ENCODE measurements at places on chromosomes 11 and 22.

DNA sequence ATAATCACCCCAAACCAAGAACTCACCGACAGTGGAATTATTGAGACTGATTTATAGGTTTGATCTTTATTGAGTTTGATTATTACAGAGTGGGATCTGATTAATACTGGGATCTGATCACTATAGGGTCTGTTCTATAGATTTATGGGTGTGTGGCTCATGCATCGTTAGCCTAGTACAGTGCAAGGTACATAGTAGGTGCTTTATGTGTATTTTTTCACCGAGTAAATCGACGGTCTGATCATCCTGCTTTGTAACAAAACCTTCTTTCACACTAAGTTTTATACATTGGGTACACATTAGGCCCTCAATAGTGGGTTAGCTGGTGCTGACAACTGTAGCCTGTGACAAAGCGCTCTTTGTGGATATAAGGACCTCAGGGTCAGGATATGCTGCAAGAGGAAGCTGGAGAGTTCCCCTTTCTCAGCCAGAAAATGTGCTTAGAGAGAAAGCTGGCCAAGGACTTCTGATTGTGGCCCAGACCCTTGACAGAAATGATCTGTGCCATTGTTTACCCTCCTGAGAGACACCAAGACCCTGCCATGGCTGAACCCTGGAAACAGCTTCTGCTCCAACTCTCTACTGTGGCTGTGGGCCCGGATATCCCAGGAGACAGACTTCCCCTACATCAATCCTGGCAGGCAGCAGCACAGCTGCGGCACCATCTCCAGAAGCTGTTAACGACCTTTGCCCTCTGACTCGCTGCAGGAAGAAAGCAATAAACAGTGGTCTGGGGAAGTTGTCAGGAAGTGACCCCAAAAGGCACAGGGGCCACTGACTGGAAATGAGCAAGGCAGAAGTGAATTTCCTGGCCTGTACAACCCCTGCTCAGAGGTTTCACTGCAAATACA, 16.1 kb upstream of the TPP1 start:
- DNase-seq: no peak

- no peak for DNase-seq
Measured at GRCh38 chr11:39443424-39444022, 2015.9 kb downstream of the LRRC4C start.

GRCh38 chr22:50403701-50404101, 60.6 kb downstream of the PPP6R2 start:
- no peak for DNase-seq

- no peak for DNase-seq
Measured at GRCh38 chr11:46914363-46914762, 4.0 kb downstream of the LRP4 start.

- peak; percentile 11 for DNase-seq
Measured at GRCh38 chr11:45580399-45580798, 85.0 kb downstream of the CHST1 start.

- peak; percentile 10 for DNase-seq
Measured at GRCh38 chr11:11450744-11451362, 97.8 kb upstream of the CSNK2A3 start.

Measured in non-pigmented ciliary epithelial cell (primary cell).